ENCODE measurements at places on chromosomes 4 and X.

DNA sequence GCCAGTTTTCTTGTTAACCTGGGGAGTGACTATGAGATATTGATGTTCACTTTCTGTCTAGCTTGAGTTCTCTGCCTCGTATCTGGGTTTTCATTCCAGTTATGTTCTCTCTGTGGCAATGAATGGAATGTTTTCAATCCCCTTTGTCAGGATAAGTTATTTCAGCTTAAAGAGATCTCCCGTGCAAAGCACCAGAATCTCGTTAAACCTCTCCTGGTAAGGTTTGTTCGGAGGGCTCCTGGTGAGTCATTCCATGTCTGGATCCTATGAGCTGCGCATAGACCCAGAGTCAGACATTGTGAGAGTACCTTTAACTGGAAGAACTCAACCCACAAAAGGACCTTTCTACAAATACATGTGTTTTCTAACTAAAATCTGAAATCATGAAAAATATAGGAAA, 51.0 kb downstream of the KDR start:
- no peak for DNase-seq

DNA sequence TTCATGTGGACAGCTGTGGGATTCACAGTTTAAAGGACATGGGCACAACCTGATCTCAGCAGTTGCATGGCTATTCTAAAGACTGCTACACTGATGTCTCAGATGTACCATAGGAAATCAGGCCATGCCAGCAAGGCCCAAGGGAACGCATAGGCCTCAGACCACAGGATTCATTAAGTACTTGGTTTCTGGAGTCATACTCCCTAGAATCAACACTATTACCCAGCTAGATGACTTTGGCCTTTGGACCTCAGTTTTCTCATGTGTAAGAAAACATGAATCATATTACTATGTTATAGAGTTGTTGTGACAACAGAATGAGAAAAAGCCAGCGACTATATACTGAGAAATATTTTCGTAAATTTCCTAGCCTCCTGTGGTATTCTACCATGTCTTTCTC, 67.9 kb downstream of the NHS start:
- DNase-seq, result no peak

- no peak for DNase-seq
Observed at GRCh38 chr4:107449611-107450369, 270.2 kb downstream of the PAPSS1 start.

DNA sequence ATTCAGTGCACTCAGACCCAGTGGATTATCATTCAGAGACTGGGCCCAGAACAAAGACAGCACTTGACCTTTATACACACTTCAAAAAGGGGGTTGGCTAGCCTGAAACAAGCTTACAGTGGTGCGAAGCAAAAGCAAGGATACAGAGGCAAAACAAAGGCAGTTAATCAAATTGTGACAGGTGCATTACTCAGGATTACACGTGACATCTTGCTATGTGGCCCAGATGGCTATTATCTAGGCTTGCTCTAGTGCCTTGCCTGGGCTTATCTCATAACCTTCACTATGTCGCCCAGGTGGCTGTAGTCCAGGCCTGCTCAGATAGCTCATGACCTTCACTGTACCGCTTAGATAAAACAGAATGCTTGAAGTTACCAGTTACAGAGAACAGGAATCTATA, 1092.1 kb upstream of the PRKX start:
- no peak for DNase-seq

DNA sequence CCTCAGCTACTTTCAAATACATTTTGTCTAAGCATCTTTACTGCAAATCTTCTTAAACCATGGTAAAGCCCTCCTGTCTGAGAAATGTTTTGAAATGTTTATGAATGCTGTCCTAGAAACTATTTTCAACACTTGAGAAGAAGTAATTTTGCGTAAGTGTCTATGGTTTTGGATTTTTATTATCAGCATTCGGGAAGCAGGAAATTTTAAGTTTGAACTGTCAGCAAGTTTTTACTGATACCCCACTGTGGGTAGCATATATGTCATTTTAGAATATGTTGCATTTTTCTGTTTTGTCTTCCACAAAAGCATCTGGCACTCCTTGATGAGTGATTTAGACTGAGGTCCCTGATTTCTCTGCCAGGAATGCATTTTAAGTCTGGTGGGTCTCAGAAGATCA, 302.4 kb upstream of the GIMD1 start:
- DNase-seq, result no peak

GRCh38 chr4:101464596-101464995, 117.3 kb upstream of the PPP3CA start:
- DNase-seq, result no peak

DNA sequence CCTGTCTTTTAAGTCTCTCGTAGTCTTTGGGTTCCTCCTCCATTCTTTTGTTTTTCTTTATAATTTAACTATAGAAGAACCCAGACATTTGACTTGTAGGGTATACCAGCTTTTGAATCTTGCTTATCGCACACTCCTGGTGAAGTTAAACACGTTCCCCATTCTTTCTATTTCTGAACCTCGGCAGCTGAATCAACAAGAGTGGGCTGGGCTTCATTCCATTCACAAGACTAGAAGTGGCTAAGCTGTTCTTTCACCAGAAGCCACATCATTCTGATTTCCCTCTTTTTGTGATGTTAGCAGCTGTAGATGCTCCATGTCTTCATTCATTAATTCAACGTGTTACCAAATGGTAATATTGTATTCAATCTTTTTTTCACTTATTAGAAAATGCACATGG, 167.9 kb downstream of the CORIN start:
- DNase-seq, result no peak

All from thyroid gland (tissue), 4 donors.